CD4-positive, alpha-beta memory T cell (primary cell): ENCODE measurements at places on chromosomes 12 and 14.
A peak's percentile ranks its signal among the peaks of the same experiment; 100 is the strongest.

GRCh38 chr12:128867466-128867865, 14.2 kb downstream of the GLT1D1 start:
- no peak for DNase-seq

- no peak for DNase-seq
Observed at GRCh38 chr14:49306152-49306751, 279.9 kb downstream of the RPS29 start.

DNA sequence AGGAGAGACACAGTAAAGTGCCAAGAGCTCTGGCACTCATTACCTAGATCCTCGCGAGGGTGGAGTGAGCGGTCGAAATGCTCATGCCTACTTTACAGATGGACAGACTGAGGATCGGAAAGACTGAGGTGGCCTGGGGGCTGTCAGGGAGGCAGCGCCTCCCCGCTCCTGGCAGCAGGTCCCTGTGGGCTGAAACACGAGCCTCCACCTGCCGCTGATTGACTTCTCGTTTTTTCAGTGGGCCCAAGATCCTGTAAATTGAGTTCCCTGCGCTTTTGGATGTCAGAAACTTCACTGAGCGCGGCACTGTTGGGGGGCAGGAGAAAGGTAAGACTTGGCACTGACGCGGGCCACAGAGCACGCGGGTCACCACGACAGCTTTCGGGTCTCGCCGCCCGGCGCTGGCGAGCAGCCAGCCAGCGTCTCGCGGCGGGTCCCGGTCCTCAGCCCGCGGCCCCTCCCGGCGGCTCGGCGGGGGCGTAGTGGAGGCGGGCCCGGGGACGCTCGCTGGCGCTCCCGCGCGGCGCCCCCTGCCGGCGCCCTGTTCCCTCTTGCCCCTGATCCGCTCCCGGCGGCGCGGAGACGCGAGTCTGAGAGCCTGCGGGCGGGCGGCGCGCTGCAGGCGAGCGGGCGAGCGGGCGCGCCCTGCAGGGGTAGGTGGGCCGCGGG, 552 bp upstream of the SCN8A start:
- DNase-seq: peak; percentile 66

DNA sequence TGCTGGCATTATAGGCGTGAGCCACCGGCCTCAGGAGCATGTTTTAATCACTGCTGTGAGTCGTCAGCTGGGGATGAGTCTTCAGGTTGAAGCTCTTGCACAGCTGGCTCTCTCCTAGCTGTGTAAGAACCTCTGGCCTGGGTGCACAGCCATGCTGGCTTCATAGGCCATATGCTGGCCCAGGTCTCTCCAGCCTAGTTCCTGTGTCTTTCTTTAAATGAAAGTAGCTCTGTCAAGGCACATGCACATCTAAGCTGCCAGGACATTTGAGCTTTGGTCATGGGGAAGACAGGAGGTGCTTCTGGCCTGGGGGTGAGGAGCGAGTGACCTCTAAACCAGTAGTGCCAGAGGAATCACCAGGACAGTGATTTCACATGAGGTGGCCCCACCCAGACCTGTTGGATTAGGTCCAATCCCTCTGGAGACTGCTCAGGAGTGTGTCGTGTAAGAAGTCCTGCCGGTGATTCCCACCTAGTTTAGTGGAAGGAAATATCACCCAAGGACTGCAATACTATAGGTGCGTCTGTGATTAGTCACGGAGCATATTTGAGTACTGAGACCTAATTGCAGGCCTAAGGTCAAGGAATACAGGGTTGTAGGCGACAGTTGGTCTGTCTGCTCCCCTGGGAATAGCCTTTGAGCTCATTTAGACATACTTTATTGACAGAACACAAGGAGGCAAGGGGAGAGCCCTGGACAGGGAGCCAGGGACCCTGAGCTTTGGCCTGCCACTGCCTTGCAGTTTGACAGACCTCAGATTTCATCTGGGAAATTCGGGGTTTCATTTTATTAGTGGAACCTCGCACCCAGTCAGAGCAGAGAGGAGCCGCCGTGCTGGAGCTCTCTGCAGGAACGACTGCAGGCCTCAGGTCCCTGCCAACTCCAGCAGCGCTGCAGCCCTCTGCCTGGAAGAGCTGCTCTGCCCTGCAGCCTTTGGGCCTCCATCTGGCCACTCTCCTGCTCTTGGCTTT, 67.0 kb downstream of the ANKRD9 start:
- no peak for DNase-seq

DNA sequence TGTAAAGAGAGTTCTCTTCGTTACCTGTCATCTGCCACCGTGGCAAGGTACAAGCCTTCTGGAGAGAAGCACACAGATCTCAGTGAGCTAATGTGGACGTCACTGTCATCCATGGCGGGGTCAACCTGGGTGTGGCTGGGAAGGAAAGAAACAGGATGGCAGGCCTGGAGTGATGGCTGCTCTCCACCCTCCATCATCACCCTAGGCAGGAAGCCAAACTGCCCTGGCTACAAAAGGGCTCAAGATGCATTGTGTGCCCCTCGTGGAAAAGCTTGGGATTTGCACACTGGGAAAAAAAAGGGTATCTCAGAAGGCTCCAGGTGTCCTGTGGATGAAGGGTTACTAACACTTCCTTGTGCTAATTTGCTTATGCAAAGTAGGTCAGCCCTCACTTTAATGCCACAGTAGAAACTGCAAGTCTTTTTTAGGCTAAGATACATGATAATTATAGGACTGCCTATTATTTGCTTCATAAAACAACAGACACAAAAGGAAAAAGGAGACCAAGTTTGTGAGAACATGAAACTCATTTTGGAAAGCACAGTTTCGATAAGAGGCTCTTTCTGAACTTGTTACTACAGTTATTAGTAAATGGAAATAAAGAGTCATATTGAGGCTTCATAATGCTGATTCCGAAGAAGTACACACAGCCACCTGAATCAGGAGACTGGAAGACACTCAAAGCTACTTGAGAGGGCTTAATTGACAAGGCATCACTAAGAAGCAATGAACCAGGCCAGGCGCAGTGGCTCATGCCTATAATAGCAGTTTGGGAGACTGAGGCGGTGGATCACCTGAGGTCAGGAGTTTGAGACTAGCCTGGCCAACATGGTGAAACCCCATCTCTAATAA, 18.9 kb downstream of the RFC5 start:
- no peak for DNase-seq

DNA sequence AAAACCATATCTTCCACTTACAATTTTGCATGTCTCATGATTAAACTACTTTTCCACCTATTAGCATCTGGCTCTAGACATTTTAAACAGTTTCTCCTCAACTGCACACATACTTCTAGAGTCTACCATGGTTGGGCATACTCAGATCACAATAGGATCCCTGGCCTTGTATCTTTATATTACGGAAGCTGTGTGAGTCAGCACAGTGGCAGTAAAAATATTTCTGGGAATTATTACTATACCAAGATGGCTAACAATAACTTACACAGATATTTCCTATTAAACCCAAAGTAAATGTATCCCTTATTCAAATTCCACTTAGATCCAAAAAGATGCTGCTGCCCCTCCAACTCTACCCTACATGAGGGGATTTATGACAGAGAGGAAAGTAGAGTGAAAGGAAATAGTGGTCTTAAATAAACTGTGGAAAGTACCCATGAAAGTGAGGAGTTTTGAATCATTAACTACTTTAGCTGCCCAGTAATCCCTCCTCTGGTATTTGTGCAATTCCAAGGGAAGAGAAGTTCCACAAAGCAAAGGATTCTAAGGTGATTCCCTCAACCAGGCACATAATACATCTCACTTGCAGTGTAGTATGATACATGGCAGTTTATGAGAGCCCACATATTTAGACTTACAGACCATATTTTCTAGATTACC, 14.0 kb upstream of the CPSF6 start:
- DNase-seq: no peak

DNA sequence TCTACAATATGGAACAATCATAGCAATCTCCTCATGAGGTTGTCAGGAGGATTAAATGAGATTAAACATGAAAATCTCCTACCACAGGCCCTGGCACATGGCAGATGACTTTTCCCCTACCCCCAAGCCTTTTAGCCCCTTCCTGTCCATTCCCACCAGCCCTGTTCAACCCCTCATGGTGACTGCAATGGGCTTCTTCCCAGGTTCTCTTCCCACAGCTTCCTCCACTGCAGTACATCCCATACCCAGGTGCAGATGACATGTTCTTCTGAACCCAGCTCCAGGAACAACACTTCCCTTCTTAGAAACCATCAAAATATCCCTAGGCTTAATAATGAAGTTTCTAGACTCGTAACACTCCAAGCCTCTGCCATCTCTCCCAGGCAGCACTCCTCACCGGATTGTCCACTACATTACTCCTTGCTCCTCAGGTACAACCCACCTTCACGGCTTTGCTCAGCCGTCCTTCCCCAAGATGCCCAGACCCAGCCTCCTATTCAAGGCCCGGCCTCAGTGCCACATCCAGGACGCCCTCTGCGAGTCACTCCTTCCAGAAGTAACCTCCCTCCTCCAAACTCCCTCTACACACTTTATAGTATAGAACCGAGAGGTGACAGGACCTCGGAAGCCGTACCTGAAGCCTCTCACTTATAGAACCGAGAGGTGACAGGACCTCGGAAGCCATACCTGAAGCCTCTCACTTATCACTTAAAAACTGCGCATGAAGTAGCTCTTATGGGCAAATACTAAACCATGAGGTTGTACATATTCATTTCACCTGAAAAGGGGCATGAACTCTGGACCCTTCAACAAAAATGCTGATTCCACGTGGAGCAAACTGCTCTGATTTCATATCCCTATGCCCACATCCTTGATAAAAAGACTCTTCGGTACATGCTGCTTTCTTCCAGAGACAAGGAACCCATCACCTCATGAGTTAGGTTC, 1.5 kb downstream of the CRACR2A start:
- DNase-seq: no peak

- no peak for DNase-seq
Observed at GRCh38 chr14:77906446-77906845, 106.5 kb downstream of the ADCK1 start.

DNA sequence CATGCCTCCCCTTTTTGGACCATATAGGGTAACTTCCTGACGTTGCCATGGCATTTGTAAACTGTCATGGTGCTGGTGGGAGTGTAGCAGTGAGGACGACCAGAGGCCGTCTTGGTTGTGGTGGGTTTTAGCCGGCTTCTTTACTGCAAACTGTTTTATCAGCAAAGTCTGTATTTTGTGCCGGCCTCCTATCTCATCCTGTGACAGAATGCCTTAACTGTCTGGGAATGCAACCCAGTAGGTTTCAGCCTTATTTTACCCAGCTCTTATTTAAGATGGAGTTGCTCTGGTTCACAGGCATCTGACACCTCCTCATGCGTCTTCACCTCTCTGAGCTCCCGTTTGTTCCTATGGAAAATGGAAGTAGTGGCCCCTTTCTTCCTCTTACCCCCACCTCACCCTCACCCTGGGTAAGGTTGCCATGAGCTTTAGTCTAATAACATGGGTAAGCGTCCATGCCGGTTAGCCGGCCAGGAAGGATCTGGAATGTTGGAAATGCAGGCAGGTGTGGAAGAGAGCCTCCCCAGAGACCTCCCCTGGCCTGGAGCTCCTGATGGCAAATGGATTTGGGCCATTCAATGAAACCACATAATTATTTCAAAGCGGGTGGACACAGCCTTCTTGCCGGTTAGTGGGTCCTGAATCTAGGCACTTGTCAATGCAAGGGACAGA, 18.6 kb downstream of the HHIPL1 start:
- DNase-seq: no peak

- DNase-seq: no peak
Observed at GRCh38 chr12:34392741-34393085, 370.4 kb downstream of the ALG10 start.

- peak; percentile 60 for DNase-seq
Observed at GRCh38 chr12:12788675-12789368, 3.4 kb downstream of the APOLD1 start.

GRCh38 chr12:15988983-15989755, 78.0 kb downstream of the DERA start:
- no peak for DNase-seq

GRCh38 chr12:69932154-69932553, 107.1 kb downstream of the MYRFL start:
- no peak for DNase-seq

DNA sequence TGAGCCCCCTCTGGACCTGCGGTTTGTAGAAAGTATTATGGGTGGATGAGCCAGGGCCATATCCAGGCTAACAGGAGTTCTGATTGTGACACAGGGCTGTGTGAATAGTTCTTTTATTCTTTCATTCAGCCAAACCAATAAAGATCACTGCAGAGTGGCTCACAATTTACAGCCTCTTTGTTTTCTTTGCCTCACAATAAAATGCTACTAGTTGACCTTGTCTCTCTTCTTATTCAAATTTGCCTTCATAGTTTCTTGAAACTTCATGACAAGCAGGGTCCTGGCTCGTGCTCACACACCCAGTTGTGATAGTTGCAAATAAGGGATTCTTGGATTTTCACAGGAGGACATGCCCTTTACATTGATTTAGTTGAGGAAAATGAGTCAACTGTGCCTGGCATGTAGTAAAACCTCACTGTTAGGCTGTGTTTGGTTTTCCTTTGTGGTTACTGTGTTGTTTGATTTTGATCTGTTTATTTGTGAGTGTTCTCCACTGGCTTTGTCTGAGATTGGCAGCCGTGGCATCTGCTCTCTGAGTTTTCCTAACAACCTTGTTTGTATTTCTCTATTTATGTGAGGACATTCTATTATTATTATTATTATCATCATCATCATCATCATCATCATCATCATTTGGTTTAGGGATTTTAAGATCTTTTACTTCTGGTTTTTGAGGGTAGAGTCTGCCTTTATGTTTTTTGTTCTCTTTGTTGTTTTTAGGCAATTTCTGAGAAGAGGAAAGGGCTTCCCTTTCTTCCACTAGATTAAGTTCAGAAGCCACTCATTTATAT, 2.7 kb upstream of the KRT6B start:
- no peak for DNase-seq

DNA sequence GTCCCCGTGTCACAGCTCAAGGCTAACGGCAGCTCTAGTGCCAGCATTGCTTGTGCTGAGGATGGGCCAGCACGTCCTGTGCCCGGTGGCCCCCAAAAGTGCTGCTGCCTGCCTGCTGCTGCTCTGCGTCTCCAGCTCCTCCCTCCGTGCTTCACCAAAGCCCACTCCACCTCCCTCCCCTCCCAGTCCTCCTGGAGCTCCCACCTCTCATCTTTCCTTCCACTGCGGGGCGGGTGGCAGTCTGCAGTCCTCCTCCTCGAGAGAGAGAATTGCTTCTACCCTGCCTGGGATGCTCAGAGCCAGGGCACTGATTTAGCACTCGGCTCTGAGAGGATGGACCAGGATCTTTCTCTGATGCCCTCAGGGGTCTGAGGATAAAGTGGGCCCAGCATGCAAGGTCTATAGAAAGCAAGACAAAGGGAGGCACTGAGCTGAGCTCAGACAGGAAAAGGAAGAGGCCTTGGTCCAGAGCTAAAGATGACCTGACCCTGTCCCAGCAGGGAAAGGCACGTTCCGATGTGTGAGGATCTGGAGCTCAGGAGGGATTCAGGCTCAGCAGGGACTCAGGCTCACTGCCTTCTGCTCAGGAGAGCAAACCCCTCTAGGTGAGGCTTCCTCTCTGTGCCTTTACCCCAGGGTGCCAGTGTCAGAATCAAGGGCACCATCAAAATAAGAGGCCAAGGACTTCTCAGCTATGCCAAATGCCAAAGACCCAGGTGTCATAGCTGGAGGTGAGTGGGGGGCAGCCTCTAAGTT, 113.1 kb upstream of the FKBP4 start:
- DNase-seq: no peak

GRCh38 chr14:63039866-63040265, 5.4 kb downstream of the KCNH5 start:
- no peak for DNase-seq

- DNase-seq: no peak
Observed at GRCh38 chr12:104011253-104011652, 38.7 kb downstream of the GLT8D2 start.

- no peak for DNase-seq
Observed at GRCh38 chr14:53537422-53538315, 384.5 kb upstream of the DDHD1 start.

GRCh38 chr14:76917158-76917596, 91.0 kb downstream of the LRRC74A start:
- no peak for DNase-seq
